ENCODE measurements at places on chromosomes 12 and 14.
A peak's percentile ranks its signal among the peaks of the same experiment; 100 is the strongest.

DNA sequence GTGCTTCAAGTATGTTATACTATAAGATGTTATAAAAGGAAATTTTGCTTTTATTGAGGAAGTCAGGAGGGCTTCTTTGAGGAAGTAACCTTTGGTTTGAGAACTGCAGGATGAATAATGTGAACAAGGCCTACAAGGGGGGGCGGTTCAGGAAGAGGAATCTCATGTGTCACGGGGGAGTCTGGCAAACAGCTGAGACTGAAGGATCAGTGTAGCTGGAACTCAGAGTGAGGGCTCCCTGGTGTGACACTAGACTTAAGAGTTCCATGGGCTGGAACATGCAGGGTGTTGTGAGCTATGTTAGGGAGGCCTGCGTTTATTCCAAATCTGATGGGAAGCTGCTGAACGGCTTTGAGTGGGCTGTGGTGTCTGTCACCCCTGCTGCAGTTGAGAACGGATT lies 62.3 kb downstream of the UNC79 start:
- DNase-seq, result no peak

DNA sequence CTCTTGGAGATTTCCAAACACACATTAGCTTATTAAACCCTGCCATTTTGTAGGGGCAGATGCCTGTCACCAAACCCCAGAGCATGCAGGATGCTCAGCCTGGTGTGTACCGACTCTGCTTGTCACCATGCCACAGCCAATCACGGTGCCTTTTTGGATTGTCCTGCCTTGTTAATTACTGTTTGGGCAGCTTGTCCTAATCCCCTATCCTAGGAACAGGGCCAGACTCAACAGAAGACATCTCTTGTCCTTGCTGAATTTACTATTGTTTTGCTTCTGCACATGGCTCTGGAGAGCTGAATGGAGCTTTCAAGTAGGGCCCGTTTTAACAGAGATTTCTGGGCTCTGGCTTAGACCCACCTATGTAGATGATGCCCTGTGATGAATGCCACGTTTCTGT lies 388.5 kb downstream of the AACS start:
- DNase-seq, result no peak

GRCh38 chr12:103840462-103840875 lies 565 bp downstream of the NT5DC3 start:
- DNase-seq, result peak; percentile 35

GRCh38 chr12:124441443-124442194 lies 125.8 kb downstream of the NCOR2 start:
- no peak for DNase-seq

GRCh38 chr14:87529081-87529480 lies 463.9 kb downstream of the GALC start:
- no peak for DNase-seq

- no peak for DNase-seq
Measured at GRCh38 chr12:102513272-102513671, 32.9 kb upstream of the IGF1 start.

- no peak for DNase-seq
Measured at GRCh38 chr12:51829011-51829481, 19.5 kb downstream of the FIGNL2 start.

- no peak for DNase-seq
Measured at GRCh38 chr14:101776344-101776743, 14.8 kb downstream of the PPP2R5C start.

- no peak for DNase-seq
Measured at GRCh38 chr12:106249411-106250135, 1.8 kb upstream of the CKAP4 start.

- peak; percentile 45 for DNase-seq
Measured at GRCh38 chr12:32217354-32218310, 111.0 kb downstream of the BICD1 start.

GRCh38 chr14:32497248-32497647 lies 168.2 kb downstream of the AKAP6 start:
- DNase-seq, result no peak

DNA sequence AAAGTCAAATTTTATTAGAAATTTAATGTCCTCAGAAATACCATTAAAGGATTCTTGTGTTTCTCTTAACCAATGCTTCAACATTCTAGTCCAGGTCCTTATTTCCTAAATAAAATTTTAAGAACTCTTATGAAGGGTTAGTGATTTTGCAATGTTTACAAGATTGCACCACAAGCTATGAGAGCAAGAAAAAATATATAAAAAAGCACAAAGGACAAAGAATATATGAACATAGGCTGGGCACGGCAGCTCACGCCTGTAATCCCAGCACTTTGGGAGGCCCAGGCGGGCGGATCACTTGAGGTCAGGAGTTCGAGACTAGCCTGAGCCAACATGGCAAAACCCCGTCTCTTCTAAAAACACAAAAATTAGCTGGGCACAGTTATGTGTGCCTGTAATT lies 7.7 kb downstream of the RACGAP1 start:
- peak; percentile 36 for DNase-seq

GRCh38 chr12:15443611-15444010 lies 121.3 kb downstream of the PTPRO start:
- no peak for DNase-seq
